ENCODE measurements at places on chromosomes 11 and 22. TPM values are rescaled to one million over a fixed set of nuclear protein-coding genes. Genes with fewer than 3 reads are reported as not detected.

The SAA2 gene
- not detected for total RNA-seq

The TRIM66 gene
- 18.3 TPM for total RNA-seq

The ETS1 gene
- 444 TPM for total RNA-seq

The FBXO3 gene
- total RNA-seq = 17.7 TPM

The OR52M1 gene
- not detected for total RNA-seq

The SMC1B gene
- 1.1 TPM for total RNA-seq

The GAL3ST1 gene
- total RNA-seq = not detected

GRCh38 chr11:129595038-129595962 is 219.7 kb downstream of the BARX2 start:
- no peak for DNase-seq

- DNase-seq = no peak
These were observed 62.9 kb upstream of the NTM start for GRCh38 chr11:131307506-131307905.

DNA sequence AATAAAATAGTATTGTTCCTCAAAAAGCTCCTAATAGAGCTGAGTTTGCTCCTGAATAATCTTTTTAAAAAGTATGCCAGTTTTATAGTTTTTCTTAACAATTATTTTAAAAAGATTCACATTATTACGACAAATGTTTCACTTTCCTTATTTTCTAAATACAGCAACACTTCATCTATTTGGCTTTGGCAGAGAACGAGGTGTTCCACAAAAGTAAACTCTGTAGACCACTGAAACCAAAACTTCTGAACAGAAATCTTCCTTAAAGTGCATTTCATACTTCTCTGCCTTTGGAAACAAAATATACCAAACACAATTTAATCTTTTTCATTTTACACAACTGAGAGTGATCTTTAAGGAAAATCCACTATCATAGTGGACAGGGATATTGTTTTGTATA is 133.6 kb upstream of the MTMR2 start:
- no peak for DNase-seq

DNA sequence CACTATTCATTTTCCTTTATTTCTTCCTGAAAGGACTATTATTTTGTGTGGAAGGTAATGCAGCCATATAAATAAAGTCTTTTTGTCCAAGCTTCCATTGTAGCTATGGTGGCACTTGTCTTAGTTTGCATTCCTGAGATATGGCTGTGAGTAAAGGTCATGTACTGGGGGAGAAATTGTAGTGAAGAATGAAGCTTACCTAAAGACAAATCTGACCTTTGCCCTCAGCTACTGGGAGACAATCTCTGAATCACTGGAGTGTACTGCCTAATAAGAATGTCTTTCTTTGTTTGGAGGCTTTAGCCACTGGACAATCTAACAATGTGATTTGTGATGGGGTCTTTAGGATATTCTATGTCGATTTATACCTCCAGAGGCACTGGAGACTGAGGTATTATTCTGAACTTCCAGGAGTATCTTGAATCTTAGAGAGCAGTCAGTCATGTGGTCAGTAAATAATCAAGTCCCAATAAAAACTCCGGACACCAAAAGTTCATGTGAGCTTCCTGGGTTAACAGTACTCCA is 39.7 kb upstream of the OR5AK2 start:
- no peak for DNase-seq

- DNase-seq = no peak
These were observed 180.8 kb upstream of the CCDC179 start for GRCh38 chr11:23041001-23041503.

DNA sequence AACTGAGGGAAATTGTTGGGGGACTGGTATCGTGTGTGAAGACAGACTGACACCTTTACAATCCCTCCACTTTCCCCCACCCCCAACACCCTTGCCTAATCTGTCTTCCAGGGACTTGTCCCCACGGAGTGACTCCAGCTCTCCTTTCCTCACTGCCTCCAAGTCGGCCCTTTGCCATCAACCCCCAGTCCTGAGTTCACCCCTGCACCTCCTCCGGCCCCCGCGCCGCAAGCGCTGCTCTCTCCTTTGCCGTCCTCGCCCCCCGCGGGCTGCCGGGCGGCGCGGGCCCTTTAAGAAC is 183 bp upstream of the ABCG4 start:
- no peak for DNase-seq

- DNase-seq = no peak
These were observed 16.0 kb downstream of the STARD10 start for GRCh38 chr11:72777755-72778278.

- no peak for DNase-seq
These were observed 9.3 kb upstream of the PDGFB start for GRCh38 chr22:39254122-39254521.

- DNase-seq = no peak
These were observed 221.2 kb upstream of the PLET1 start for GRCh38 chr11:112481893-112482292.

- peak; percentile 34 for DNase-seq
These were observed at the start of gene AMOTL1 for GRCh38 chr11:94767701-94768601. TSS of gene AMOTL1 (plus strand) at chr11:94768356. CDS start at chr11:94768512, 156 bp downstream.

- DNase-seq = peak; percentile 80
These were observed 2.2 kb downstream of the CALCA start for GRCh38 chr11:14969901-14970323.

DNA sequence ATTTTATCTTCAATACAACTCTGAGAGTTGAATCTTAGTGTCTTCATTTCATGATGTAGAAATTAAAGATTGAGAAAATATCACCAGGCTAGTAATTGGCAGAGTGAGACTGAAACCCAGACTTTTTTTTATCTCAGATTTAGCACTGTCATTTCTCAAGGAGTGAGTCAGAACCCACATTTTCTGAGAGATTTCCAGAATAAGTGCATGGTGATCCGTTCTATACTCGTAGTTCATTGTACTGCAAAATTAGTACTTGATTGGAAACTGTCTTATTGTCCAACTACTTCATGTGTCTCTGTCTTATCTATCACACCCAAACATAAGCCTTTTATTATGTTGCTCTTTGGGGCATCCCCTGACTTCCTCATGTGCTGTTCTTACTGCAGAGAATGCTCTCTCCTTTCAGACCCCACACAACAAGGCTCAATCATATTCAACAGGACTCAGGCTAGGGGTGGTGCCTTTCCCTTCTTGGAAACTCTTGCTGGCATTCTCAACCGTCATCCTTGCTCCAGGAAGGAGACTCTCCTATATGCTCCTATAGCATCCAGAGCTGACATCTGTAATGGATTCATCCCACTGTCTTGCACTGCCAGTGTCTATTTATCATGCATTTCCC is 76.7 kb upstream of the BLID start:
- DNase-seq = no peak

- DNase-seq = no peak
These were observed 136.4 kb downstream of the BRD1 start for GRCh38 chr22:49691256-49691655.

DNA sequence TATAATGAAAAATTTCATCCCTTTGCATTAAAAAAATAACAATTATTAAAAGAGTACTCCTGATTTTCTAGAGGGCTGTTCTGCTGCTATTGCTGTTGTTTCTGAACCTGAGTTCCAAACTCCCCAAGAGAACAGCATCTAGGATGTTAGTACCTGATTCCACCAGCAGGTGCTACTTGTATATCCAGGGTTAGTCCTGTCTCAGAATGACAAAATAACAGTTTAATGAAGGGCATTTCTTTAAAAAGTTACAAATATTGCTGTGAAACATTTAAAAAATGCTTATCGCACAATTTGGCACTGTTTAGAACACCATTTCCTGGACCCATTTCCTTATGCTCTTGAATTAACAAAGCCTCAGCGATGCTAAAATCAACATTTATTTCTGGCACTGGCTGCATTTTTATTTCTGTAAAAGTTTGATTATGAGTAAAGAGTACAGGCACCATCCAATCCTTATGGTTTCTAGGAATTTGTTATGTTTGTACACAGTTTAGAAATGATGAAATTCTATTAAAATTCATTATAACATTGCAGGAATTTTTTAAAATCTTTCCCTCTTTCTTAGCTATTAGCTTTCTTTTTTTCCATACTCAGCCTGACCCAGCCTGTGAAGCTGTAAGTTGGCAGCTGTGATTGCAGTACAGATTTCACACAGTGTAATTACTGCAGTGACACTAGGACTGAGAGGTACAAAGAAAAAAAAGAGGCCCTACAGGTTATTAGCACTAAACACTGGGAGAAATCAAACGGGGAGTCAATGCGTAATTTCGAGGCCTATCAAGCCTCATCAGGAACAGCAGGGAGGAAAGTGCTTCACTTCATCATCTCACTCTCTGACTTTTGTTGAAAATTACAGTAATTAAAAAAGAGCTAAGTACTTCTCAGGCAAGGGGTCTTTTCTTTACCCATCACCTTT is 208.8 kb downstream of the DCDC1 start:
- no peak for DNase-seq

DNA sequence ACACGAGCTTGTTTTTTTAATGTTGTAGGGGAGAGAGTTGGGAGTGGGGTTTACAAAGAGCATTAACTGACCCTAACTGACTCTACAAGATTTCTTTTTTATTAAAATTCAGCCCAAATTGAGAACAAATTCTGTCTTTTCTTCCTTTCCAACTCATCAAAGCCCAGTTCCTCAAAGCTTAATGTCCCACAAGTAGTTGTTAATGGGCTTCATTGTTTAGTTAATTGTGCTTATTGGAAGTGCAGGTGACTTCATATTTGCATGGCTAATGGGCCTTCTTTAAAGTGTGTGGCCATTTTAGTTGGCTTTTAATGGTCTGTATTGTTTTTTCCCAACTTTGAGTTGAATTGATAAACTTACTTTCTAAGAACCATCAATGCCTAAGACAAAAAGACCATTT is 39.8 kb downstream of the MPPED2 start:
- DNase-seq = no peak

- no peak for DNase-seq
These were observed 66.8 kb downstream of the TSPAN18 start for GRCh38 chr11:44793350-44794090.
